ENCODE measurements at places on chromosomes 3 and 15.

GRCh38 chr3:71207632-71208031, 375.9 kb downstream of the FOXP1 start:
- no peak for DNase-seq

- peak; percentile 92 for DNase-seq
These were observed 414.9 kb downstream of the RBMS3 start for GRCh38 chr3:29695643-29696198.

- DNase-seq = no peak
These were observed 2.3 kb downstream of the B3GNT5 start for GRCh38 chr3:183255348-183255730.

DNA sequence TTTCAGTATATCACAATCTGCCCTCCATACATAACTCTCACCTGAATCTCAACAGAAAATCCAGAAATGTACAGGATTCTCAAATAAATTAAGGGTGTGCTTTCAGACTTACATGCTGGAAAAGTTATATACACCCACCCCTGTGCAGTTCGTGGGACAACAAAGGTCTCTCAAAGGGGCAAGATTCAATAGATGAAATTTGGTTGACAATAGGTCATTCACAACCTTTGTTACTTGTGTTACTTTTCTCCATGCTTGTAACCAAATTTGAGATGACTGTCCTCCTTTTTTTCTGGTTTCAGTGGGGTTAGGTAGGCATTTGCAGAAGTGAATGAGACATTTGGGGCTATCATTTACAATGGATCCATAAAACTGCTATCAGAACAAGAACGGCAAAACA, 72.7 kb downstream of the SETMAR start:
- DNase-seq = no peak

- DNase-seq = no peak
These were observed 431.9 kb upstream of the AZI2 start for GRCh38 chr3:28780480-28780879.

DNA sequence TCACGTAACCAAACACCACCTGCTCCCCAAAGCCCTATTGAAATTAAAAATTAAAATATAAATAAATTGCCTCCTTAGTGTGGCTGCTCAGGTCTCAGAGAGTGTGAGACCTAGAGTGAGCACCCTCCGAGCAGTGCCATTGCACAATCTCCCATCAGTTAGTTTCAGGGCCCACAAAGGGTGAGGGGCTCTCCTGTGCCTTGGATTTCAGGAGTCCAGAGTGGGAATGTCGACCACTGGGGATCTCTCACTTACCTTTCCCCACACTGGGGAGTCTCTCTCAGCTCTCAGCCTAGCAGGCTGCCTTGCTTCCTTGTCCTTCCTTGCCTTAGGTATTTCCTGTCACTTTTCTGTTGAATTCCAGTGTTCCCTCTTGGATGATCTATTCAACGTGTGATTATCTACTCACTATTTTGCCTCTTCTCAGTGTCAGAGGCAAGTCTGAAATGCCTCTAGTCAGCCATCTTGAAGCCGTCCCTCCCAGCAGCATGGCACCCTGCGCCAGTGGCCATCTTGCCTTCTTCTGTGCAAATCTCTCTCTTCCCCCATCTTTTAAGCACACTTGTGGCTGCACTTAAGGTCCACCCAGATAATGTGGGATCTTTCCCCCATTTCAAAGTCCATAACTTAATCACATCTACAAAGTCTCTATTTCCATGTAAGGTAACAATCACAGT, 119.3 kb downstream of the LRRK1 start:
- no peak for DNase-seq

Measured in EH (cell line).